ENCODE measurements at places on chromosomes 12 and 14.

- no peak for DNase-seq
Measured at GRCh38 chr12:44677724-44678123, 198.4 kb downstream of the NELL2 start.

GRCh38 chr14:105041841-105042765 is 21.2 kb upstream of the CDCA4 start:
- no peak for DNase-seq

DNA sequence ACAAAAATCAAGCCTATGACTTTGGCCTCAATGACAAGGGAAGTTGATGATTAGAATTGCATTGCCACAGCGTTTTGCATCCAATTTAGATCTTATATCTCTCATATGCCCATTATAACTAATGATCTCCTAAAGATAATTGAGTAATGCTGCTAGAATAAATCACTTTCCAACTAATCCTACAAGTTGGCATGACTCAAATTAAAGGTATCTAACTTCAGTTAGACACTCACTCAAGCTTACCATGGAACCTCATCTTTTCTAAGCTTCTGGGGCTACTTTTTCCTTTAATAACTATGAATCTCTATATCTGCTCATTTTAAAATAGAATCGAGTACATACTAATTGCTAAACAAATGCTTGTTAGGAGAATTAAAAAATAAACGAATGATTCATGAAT is 427.8 kb downstream of the BTG1 start:
- DNase-seq, result no peak

DNA sequence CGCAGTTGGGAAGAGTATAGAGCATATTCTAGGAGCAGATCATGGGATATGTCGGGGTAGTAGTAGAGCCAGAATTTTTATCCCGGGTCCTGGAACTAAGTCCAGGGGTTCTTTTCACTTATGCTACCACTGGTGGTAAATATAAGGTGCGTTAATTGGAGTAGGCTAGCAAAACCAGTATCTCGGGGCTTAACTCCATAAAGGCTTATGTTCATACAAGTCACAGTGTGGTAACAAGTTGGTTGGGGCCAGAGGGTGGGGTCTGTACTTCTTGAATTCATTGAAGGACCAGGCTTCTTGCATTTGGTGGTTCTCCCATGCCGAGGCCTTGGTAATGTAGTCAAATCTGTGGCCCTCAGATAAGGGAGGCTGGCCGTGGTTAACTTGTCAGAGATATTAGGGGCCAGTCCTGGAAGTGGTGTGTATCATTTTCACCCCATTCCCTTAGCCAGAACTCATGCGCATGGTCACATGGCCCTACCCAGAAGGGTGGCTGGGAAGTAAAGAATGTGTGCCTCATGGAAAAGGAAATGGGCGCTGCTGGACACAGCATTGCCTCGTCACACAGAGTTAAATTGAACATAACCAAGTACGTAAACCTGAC is 1.5 kb upstream of the ZNF641 start:
- DNase-seq, result no peak

GRCh38 chr12:122845041-122845864 is 10.0 kb downstream of the HIP1R start:
- no peak for DNase-seq

GRCh38 chr12:127685491-127685890 is 581.5 kb upstream of the TMEM132C start:
- DNase-seq, result no peak

GRCh38 chr12:67695974-67696373 is 47.4 kb downstream of the DYRK2 start:
- DNase-seq, result no peak

DNA sequence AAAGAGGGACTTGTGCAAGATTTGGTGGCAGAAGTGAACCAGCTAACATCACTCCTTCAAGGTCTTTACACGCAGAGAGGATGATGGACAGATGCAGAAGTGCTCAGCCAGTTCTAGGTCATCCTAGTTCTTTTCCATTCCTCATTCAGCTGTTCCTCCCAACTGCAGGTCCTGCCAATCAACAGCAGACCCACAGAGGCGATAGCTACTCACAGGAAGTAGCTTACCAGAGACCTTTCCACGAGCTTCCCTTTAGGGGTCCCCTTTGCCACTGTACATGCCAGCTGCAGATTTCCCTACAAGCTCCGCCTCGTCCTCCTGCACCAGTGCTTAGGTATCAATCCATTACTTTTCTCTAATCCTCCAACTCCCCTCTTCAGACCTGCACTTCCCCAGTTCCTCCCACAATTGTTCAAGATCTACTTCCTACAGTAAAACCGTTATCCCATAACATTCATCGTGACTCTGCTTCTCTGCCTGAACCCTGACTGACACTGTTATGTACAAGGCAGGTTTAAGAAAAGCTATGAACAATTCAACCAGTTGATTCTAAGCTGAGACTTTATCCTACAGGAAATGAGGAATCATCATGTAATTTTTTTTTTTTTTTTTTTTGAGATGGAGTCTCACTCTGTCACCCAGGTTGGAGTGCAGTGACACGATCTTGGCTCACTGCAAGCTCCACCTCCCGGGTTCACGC is 22.5 kb downstream of the RECQL start:
- no peak for DNase-seq

GRCh38 chr12:105590571-105590970 is 260.1 kb downstream of the C12orf75 start:
- DNase-seq, result no peak

- DNase-seq, result no peak
Measured at GRCh38 chr12:70005864-70006618, 181.0 kb downstream of the MYRFL start.

DNA sequence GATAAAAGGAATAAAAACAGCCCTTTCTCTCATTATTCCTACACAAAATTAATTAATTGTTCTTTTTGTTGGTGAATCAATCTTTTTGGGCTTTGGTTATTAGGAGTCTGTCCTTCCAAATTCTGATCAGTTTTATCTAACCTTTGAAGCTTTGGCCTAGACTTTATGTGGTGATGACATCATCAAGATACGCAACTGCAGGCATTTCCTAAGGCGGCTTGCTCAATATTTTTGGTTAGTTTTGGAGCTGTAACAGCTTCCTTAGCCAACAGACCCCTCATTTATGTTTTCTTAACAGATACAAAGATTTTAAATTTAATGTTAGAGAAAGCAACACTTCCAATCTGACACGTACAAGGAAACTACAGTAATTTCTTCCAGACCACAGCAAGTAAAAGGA is 87.8 kb upstream of the PDE3A start:
- no peak for DNase-seq

GRCh38 chr14:97010491-97011160 is 213.4 kb downstream of the VRK1 start:
- DNase-seq, result no peak

GRCh38 chr14:100899884-100900771 is 3.4 kb downstream of the RTL1 start:
- DNase-seq, result no peak

DNA sequence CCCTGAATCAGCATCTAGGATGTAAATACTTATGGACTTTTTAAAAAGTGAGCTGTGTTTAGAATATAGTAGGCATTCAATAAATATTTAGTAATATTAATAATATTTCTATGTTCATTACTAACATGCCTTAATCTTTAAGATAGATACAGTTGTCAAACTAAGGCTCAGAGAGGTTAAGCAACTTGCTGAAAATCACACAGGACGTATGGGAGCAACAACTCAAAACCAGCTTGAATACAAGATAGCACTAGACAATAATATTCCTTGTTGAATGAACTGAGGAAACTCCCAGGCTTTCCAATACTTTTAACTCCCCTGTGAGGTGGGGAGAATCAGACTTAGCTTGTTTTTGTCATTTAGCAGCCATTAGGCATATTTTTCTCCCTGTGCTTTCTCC is 45.3 kb downstream of the LLPH start:
- no peak for DNase-seq

DNA sequence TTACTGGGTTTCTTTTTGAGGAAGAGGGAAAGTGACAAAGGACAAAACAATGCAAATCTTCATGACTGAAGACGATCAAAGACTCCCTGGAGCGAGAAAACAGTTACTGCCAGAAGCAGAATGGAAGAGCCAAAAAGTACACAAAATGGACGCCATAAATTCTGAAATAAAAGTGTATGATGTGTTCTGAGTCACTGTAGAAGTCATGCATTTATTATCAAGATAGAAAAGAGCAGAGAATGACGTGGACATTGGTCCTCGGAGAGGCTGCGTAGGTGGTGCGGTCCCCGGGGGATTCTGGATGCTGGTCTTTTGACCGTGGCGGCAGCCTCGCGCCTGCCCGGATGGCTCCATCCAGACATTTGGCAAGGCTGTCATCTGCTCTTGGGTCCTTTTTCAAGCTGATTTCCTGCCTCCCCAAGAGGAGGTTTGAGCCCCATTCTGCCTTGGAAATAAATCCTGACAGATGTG is 52.8 kb downstream of the C14orf132 start:
- DNase-seq, result no peak

DNA sequence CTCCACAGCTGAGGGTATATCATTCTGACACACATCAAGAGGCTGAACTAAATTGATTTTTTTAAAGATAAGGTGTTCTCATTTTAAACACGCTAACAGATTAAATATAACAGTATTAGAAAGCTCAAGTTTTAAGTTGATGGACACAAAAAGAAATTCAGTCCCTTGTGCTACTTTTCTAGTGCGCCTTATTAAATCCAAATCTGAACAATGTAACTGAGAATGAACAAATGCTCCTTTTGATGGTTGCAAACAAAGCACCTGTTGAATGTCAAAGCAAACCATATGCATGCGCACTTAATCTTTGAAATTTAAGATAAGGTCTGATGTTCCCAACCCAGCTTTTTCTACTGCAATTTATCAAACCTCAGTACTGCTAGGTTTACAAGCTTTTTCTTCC is 401.9 kb downstream of the PAWR start:
- no peak for DNase-seq

DNA sequence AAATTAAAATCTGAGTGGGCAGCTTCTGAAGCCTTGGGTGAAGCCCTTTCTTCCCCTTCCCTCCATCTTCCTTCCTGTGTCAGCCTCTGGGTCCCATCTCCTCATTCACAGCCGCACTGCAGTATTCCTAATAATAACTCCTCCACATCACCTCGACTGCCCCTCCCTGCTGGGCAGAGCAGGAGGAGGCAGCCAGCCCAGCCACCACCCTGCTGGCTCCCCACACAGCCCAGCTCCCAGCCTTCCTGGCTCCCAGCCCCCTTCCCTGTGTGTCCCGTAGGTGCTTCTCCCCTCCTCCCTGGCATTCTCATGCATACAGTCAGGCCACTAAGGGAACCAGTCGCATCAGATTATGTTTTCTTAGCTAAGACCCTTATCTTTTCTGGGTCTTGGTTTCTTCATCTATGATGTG is 3.7 kb downstream of the IFFO1 start:
- no peak for DNase-seq

GRCh38 chr12:77204083-77204482 is 138.7 kb upstream of the E2F7 start:
- DNase-seq, result no peak

GRCh38 chr14:61202124-61202523 is 79.0 kb downstream of the TMEM30B start:
- DNase-seq, result no peak

DNA sequence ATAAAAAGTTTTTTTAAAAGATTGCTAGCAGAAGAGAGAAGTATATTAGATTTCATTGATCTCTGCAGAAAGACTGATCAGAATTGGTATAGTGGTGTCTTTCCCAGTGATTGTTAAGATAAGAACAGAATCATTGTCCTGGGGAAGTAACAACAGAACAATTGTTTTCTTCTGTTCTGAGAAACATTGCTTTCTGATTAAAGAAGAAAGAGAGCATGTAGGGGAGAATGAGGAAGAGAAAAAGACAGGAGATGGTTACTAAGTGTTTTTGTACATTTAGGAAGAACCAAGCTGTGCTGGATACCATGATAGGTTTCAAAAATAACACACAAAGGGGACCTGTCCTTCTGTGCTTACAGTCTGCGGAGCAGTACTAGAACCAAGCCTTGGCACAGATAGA is 5.0 kb downstream of the USP30 start:
- no peak for DNase-seq

- no peak for DNase-seq
Measured at GRCh38 chr12:132514838-132515237, 24.9 kb downstream of the FBRSL1 start.

- DNase-seq, result no peak
Measured at GRCh38 chr12:104551313-104551931, 94.7 kb downstream of the CHST11 start.

- DNase-seq, result no peak
Measured at GRCh38 chr12:44750468-44750867, 125.6 kb downstream of the NELL2 start.

DNA sequence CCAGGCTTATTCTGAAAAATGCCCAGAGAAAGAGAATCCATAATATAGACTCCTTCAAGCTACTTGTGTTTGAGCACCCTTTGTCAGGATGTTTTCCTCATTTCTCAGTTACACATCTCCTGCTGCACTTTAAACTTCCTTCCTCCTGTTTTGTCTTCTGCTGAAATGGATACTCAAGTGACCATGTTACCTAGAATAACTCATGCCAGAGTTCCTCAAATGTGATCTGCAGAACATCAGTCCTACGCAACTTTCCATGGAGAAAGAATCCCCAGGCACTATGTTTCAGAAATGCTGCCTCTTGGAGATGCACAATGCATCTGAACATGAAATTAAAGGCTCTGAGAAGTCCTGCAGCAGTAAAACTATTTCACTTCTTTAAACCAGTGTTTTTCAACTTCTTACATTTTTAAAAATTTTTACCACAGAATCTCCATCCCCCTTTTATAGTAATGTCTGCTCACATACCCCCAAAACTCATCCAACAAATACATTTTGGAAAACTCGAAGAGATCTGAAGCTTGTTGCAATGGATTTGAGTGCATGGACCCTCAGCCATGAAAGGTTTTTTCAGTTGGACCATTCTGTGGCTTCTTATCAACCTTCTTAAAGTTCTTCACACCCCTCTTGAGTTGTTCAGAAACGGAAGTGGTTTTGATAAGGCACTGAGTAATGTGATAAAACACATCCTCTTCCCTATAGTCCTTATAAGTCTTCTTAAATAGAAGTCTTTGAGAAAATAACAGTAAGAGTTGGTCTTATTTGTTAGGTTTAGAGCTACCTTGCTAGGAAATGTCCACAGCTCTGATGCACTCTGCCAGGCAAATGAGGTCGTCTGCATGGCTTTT is 84.5 kb upstream of the KCNA1 start:
- DNase-seq, result no peak

DNA sequence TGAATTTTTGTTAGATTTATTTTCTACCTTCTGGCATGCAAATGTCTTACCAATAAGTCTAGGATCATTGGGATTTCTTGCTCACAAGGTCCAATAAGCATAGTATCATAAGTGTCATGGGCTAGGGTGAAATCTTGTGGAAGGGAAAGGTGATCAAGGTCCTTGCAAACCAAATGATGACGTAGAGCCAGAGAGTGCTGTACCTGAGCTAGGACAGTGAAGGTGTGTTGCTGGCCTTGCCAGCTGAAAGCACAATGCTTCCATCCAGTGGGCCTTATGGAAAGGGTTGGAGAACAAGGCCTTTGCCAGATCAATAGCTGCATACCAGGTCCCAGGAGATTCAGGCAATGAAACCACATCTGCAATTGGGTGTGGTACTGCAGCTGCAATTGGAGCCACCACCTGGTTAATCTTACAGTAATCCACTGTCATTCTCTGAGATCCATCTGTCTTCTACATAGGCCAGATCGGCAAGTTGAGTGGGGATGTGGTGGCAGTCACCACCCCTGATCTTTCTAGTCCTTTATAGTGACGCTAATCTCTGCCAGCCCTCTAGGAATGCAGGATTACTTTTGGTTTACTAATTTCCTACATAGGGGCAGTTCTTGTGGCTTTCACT is 208.9 kb upstream of the MYL2 start:
- no peak for DNase-seq
